Kidney (tissue), 22 donors: ENCODE measurements at places on chromosomes 16 and 17. TPM values are rescaled to one million over a fixed set of nuclear protein-coding genes. Genes with fewer than 3 reads are reported as not detected.
A peak's percentile ranks its signal among the peaks of the same experiment; 100 is the strongest.

DNAAF8 gene
- 1.8 TPM for total RNA-seq

CHD9NB gene
- 26.2 TPM for total RNA-seq

SERPINF2 gene
- 30.6 TPM for total RNA-seq

RAC3 gene
- total RNA-seq, result 2.6 TPM

GLOD4 gene
- total RNA-seq, result 70.6 TPM

CA4 gene
- total RNA-seq, result 25.3 TPM

NRN1L gene
- total RNA-seq, result 1.1 TPM

IL34 gene
- total RNA-seq, result 7.4 TPM

NFATC3 gene
- 37.7 TPM for total RNA-seq

KRTAP2-1 gene
- not detected for total RNA-seq

ATMIN gene
- 31.3 TPM for total RNA-seq

PCTP gene
- total RNA-seq, result 18.7 TPM

SLC6A2 gene
- 0.09 TPM for total RNA-seq

DNA sequence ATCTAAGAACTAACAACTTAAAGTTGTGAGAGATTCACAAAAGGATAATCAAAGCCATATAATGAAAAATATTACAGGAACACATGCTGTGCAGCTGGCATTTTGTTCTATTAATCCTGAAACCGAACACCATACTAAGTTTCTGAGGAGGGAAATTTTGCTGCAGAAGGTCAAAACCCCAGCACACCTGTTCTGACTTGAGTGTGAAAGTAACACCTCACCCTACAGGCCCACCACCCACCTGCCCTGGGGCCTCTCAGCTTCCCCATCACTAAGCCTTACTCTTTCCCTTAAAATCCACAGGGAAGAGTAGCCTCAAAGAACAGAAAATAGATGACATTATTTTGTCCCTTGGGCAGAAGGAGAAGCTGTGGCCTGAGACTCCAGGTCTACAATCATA is 44.8 kb downstream of the STAT5A start:
- DNase-seq, result no peak

- no peak for DNase-seq
These were observed 540.8 kb upstream of the HSBP1 start for GRCh38 chr16:83266848-83267553.

DNA sequence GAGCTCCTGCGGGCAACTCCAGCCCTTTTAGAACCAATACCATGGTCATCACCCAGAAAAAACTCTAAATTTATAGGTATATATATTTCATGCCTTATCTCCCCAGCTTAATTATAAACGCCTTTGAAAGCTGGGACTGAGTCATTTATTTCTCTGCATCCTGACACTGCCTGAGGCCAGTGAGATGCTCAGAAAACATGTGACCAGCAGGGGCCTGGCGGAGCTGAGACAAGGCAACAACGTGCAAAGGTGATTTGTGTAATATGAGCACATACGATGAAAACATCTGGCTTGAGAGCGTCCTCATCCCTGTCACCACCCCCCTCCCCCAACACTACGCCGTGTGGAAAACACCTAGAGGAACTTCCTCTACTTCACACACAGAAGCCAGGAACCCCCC is 22.7 kb downstream of the NXN start:
- DNase-seq, result no peak

DNA sequence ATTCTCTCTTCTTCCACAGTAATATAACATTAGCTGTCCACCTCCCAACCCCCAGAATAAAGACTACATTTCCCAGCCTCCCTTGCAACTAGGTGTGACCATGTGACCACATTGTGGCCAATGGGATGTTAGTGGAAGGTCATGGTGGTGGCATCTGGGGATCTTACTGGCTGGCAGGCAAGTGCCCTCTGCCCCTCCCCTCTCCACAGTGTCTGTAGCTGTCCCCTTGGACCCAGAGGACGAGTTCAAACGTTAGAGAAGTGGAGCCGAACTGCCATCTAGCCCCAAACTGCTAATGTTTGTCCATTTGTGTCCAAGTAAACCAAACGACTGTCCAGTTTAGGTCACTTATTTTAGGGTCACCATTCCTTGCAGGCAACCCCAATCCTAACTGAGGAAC is 26.6 kb upstream of the KCNG4 start:
- peak; percentile 83 for DNase-seq

GRCh38 chr17:42337442-42337841 is 49.1 kb downstream of the STAT5A start:
- DNase-seq, result no peak

- no peak for DNase-seq
These were observed 790 bp downstream of the NCBP3 start for GRCh38 chr17:3845291-3845620.

- DNase-seq, result peak; percentile 58
These were observed 25.8 kb upstream of the HLF start for GRCh38 chr17:55238931-55239297.

DNA sequence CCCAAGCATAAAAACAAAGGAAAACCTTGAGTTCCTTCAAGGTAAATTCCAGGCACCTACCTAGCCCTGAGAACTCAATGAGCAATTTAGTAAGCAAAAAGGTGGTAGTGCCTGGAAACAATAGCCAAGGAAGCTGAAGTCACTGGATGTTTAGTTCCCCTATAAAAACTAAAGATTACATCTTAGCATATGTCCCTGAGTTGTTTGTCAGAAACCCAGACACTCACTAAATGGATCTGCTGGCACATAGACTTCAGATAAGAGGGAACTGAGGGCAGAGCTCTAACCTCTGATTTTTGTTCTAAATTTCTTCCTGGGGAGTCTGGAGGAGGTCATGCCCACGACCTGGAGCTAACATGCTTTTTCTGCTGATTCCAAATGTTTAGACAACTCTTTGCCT is 532.8 kb upstream of the SALL1 start:
- no peak for DNase-seq

- DNase-seq, result peak; percentile 98
These were observed 24.8 kb upstream of the MRPS23 start for GRCh38 chr17:57874434-57875289.

DNA sequence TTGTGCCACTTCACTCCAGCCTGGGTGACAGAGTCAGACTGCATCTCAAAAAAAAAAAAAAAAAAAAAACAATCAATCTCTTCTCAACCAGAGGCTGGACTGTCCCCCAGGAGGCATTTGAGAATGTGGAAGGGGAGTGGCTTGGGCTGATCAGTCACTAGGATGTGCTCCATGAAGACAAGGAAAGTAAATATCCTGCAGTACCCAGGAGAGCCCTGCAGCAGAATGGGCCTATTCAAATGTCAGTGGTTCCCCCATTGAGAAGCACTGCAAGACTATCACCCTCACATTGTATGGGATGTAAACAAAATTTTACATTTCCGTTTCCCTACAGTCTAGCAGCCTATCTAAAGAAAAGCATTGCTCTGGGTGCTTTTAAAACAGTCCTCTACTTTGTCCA is 70.3 kb downstream of the DNAH9 start:
- DNase-seq, result no peak

DNA sequence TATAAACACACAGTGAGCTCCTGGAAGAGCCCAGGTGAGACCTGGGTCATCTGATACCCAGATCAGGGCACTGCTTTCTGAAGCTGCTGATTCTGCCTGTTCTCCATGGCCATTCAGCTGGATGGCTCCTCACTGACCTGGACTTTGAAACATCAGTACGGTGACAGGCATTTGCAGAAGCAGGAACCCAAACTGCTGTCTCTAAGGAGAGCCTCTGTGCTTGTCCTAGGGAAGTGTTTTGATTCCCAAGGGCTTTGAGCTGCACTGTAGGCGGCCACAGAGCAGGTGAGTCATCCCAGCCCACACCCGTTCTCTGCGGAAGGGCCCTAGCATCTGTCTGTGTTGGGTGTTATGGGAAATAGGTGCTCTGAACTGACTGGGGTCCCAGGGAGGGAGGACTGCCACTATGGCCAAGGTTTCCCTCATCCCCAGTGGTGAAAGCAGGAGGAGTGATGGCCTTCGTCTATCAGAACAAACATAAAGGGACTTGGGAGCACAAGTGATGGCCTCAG is 60.7 kb upstream of the ADCY9 start:
- no peak for DNase-seq

- peak; percentile 73 for DNase-seq
These were observed at the start of gene USP43 for GRCh38 chr17:9644910-9645751. USP43 (plus strand) TSS chr17:9645517; CDS start chr17:9645633, 116 bp downstream.

GRCh38 chr17:36885771-36886377 is 51.4 kb upstream of the LHX1 start:
- DNase-seq, result no peak

GRCh38 chr17:45288825-45289224 is 26.9 kb upstream of the SPATA32 start:
- no peak for DNase-seq

- no peak for DNase-seq
These were observed 67.4 kb downstream of the MYO18A start for GRCh38 chr17:29112771-29113295.

GRCh38 chr16:23691483-23692189 is 12.9 kb downstream of the PLK1 start:
- DNase-seq, result no peak

DNA sequence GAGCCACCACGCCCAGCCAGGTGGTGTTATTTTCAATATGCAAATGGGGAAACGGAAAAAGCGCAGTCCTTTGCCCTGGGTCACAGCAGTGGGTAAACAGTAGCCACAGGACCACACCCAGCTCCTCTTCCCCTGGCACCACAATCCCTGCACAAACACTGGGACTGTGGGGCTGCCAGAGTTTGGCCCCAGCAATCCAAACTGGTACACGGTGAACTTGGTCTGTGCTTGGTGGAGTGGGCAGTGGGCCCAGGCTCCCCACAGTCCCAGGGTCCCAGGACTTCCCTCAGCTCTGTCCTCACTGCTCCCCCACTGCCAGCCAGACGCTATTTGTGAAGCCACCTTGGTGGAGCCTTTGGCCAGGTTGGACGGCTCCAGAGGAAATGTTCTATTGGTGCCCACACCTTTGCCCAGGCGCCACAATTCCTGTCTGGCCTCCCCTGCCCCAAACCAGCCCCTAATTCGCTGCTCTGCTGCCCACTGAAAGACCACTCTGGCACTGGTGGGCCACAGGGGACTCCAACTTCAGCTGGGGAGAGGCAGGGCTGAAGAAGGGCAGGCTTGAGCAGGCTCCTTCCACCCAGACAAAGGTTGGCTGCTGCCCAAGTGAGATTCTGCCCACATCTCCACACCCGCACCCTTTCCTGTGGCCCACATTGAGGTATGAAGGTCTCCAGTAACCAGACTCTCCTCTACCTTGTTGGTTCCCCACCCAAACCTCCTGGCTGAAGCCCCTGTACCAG is 2.1 kb downstream of the CHAD start:
- DNase-seq, result no peak

- DNase-seq, result no peak
These were observed 18.5 kb downstream of the ARL4D start for GRCh38 chr17:43416998-43417890.

DNA sequence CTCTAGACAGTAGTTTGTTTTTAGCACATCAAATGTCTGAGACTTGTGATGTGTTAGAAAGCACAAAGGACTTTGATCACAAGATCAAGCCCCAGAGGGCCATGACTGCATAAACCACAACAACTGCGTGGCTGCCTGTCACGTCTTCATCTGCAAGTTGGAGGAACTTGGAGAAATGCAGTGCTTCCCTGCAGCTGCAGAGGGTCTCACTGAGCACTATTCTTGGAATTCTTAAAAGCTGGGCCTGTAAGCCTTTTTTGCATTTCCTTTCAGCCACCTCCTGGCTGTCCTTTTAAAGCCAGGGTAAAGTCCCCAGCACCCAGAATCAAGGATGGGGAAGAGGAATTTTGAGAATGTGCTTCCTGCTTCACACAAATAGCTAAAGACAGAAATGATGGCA is 431.3 kb downstream of the MAF start:
- no peak for DNase-seq

DNA sequence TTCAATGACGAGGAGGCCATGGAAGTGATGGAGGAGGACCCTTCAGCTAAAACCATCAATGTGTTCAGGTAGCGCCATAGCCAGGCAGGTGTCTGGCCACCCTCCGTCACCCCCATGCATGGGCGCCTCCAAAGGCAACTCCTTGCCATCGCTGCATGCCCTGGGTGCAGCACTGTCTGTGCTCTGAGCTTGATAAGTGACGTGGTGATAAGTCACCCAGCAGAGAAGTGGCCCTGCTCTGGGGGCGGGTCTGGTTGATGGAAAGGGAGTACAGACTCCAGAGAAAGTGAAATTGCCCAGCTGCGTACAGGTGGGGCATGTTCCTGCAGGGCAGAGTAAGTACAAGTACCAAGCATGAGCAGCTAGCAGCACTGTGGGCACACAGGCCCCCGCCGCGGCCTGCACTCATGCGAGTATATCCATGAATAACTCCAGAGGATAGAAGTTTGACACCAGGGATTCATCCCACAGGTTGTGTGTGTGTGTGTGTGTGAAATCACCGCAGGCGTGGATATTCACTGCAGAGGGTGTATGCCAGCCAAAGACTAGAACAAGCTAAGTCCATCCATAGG is 13.1 kb downstream of the DNAI2 start:
- no peak for DNase-seq

GRCh38 chr16:56450275-56450985 is 702 bp downstream of the NUDT21 start:
- no peak for DNase-seq

- no peak for DNase-seq
These were observed 6.2 kb downstream of the NME1 start for GRCh38 chr17:51159604-51160003.

- peak; percentile 41 for DNase-seq
These were observed 6.2 kb upstream of the ABCA8 start for GRCh38 chr17:68961214-68961882.

GRCh38 chr16:89106533-89107202 is 13.0 kb downstream of the ACSF3 start:
- no peak for DNase-seq

DNA sequence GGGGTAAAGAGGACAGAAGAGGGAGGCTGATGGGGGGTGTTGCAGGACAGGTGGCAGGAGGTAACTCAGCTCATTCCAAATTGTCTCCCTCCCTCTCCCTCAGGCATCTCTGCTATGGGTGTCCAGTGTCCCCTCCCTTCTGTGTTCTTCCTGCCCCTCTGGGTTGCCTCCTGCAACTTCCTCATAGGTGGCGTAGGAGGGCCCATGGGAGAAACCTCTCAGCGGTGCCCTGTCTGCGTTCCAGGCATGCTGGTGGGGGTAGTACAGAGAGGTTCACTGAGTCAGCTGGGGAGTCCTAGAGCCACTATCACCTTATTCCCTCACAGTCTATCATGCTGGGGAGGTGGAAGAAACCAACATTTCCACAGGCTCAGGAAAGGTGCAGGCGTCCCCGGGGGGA is 14.7 kb upstream of the ODF4 start:
- DNase-seq, result no peak

GRCh38 chr17:55962951-55963401 is 190.3 kb upstream of the ANKFN1 start:
- DNase-seq, result no peak

- DNase-seq, result no peak
These were observed 26.8 kb downstream of the SGSM2 start for GRCh38 chr17:2363851-2364762.

DNA sequence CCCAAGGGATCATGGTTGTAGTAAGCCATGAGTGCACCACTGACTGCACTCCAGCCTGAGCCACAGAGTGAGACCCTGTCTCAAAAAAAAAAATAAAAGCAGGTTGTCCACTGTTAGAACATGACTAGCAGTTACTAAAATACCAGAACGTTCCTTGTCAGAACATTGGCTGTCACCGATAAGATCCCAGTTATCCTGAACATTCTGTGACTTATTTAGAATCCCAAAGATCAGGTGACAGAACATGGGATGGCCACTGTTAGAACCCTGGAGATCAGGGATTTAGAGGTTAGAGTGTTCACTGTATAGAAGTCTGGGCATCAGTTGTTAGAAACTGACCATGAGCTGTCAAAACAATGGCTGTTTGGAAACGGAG is 8.6 kb downstream of the CES4A start:
- no peak for DNase-seq
